ENCODE measurements at places on chromosomes 1 and 21.

DNA sequence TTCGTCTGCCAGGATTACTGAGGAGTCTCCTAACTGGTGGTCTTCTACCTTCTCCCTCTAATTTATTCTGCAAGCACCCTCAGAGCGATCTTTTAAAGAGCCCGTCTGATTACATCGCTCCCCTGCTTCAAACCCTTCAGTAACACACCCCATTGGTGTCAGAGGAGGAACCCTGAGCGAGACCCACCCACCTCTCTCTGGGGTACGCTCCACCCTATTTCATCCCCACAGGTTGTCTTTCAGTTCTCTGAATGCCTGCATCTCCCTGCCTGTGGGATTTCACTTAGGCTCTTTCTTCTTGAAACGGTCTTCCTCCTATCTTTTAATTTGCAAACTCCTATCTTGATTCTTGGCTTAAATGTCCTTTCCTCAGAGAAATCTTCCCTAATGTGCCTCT is 39.4 kb downstream of the C1orf21 start:
- DNase-seq: no peak

DNA sequence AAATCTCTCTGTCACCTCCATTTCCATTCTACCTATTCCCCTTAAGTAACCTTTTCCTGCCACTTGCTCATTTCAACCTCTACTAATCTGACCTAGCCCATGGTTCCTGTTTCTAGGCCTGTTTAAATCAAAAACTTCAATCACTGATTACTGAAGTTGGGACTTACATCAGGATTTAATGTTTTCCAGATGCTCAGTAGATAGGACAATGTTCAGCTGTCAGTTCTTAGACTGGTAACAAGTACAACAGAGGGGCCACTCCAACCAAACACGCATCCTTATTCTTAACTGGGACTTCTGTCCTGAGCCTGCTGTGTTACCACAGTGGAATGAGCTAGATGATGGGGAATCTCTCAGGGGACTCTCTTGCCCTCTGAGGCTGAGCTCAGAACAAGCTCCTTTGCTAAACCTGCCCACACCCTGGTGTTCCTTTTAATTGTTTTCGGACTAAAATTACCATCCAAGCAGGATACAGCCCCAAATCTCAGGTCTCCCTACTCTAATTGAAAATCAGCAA is 974.6 kb downstream of the TTLL7 start:
- DNase-seq: no peak

GRCh38 chr1:61506944-61507500 is 217.9 kb downstream of the TM2D1 start:
- no peak for DNase-seq

GRCh38 chr1:14925336-14926136 is 228.0 kb upstream of the TMEM51 start:
- DNase-seq: no peak

GRCh38 chr1:171794085-171794484 is 12.6 kb downstream of the METTL13 start:
- DNase-seq: peak; percentile 80

- DNase-seq: no peak
Observed at GRCh38 chr1:55474168-55474786, 259.1 kb upstream of the USP24 start.

GRCh38 chr1:180278596-180279395 is 48.7 kb downstream of the LHX4 start:
- no peak for DNase-seq

DNA sequence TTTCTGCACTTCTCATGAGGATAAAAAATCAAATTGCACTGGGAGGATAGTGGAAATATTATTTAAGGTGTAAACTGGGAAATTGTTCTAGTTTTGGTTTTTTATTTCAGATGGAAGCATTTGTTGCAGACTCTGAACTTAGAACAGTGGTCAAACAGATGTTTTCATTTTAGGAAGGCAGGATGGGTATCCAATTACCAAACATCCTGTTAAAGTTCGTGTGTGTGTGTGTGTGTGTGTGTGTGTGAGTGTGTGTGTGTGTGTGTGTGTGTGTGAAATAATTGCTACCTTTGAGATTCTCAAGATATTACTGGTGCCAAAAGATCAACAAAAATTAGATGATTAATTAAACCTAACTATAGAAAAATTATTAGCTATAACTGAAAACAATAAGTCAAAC is 24.3 kb upstream of the DUSP10 start:
- DNase-seq: peak; percentile 45

- DNase-seq: no peak
Observed at GRCh38 chr1:38296047-38296446, 249.5 kb upstream of the POU3F1 start.

DNA sequence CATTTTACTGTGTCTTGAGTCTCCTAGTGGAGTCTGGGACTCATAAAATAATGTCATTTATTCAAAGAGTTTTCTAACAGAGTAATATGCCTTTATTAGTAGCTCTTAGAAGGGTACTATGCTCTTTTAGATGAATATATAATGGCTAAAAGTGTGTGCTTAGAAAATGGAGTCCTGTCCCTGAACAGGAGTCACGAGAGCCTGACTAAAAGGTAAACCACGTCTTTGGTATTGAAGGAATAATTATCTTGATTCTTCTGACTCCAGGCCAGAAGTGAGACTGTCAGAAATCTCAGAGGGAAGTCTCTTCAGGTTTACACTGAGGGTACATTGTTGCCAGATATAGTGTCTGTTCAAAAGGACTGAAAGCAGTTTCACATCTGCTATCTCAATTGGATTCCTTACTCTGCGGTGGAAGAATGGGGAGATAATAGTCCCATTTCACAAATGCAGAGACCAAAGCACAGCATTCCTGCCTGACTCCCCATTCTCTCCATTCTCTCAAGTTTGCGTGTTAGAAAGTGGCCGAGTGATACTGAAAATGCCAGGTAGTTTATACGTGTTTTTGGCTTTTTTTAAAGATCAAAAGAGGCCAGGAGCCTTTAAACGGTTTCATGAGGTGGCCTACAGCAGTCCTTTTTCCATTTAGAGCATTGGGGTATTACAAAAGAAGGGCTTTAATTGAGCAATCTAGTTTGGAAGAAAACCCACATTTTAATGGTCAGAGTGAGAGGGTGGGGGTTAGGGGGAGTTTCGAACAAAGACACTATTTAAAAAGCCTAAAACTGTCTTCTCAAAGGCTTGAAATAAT is 176.6 kb downstream of the VPS13D start:
- no peak for DNase-seq

GRCh38 chr1:168887381-168887780 is 158.4 kb upstream of the DPT start:
- DNase-seq: no peak

DNA sequence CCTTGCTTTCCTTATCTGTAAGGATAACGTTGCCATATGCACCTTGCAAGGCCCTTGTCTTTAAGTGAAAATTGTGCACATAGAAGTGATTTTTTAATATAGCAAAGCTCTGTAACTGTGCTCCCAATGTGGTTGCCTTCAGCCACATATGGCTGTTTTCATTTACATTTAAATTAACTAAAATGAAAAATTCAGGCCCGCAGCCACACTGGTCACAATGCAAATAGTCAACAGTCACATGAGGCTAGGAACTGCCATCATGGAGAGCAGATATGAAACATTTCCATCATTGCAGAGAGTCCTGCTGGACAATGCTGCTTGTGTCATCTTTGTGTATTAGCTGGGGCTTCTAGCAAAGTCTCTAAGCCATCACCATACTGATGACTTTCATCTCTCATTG is 83.4 kb downstream of the PGBD5 start:
- no peak for DNase-seq

DNA sequence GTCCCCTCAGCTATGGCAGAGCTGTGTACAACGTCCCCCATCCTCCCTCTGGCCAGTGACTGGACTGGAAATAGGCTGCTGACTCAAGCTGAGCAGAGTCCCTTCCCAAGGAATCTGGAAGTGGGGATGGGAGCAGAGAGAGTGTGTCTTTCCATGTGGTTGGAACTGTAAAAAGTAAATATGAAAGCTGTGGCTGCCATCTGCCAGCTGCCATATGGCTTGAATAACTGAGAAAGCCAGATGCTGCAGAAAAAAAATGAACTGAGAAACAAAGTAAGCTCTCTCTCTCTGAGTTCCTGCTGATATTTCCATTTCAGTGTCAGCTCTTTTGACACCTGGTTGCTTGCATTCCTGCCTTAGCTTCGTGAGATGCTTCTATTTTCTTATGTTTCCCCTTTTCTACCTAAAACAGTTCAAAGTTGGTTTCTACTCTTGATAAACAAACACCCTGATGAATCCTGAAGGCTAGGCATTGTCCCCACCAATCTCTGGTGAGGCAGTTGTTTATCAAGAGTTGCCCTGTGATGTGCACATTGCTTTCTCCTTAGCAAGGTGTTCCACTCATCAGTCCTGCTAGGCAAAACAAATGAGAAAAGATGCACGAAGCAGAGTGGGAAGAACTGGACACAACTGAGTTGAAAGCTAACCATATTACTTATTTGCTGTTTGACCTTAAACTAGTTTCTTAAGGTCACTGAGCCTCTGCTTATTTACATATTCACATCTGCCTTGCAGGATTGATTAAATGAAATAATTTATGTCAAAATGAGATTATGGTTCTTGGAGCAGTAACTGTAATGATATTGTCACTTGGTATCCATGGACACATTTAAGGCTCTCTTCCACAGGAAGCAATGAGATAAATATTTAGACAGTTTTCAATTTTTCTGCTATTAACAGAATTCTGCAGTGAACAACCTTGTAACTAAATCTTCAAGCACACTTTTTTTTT is 16.6 kb upstream of the DR1 start:
- peak; percentile 29 for DNase-seq

DNA sequence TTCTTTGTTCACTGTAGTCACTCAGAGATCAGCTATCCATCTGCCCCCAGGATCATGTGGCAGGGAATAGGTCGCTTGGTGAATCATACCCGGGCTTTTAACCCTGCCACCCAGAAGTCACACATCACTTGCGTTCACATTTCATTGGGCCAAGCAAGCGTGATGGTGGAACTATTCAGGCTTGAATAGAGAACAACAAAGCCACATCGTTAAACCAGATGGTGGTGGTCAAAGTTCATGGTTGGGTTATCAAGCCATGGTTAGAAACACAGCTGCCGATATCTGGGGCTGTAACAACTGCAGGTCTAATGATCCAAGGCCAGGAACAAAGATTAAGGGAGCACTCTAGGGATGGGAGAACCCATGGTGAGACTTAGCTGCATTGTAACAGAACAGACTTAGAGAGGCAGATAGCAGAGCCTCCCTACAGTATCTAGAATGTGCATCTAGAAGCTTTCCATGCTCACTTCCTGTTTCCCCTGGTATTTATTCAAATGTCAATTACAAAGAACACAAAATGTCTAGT is 40.0 kb upstream of the PTPRC start:
- no peak for DNase-seq

- no peak for DNase-seq
Observed at GRCh38 chr1:52037402-52037814, 3.8 kb upstream of the KTI12 start.

DNA sequence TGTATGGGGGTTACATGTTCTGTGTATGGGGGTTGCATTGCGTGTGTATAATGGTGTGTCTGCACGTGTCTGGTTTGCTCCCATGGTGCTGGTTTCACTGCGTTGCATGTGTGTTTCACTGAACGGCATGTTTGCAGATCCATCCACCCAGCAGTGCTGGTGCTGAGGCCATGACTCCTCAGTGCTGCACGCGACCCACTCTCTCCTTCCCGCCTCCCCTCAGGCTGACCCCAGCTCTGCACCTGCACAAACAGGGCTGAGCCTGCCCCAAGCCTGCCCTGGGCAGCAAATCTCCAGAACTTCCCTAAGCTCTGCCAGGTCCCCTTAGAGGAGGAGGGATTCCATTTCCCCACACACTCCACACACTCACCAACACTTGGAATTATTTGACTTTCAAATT is 18.7 kb downstream of the ACTRT2 start:
- DNase-seq: no peak

DNA sequence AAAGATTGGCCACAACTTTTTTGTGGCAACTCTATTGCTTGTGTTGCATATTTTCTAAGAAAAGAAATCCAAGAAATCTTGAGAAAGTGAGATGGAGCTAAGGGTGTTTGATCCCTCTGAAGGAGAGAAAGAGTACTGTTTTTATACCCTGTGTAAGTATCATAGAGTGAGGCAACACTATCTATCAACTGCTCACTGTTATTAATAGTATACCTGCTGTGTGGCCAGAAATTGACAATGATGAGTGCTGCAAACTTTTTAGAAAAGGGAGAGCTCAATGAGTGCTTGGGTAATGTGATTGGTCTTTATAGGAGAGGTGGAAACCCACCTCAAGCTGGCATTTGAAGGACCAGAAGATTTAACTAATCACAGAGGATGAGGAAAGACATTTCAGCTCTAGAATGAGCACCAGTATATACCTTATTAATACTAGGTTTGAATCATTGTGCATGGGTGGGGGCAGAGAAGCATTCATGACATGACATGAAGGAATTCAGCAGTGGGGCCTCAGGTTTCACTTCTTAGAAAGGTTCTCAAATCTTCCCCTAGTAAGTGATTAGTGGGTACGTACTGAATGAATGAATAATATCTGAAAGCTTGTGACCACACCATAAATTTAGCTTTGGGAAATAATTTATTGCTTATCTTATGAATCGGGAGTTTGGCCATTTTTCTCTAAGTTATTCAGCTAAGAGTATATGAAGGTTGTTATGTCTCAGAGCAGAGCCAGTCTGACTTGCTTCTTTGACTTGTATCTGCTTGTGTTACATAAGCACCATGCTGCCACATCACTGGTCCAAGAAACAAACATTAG is 169.2 kb upstream of the SGIP1 start:
- peak; percentile 89 for DNase-seq

GRCh38 chr1:66214901-66215300 is 319.1 kb upstream of the SGIP1 start:
- no peak for DNase-seq

- no peak for DNase-seq
Observed at GRCh38 chr1:183069562-183070216, 46.5 kb downstream of the LAMC1 start.

DNA sequence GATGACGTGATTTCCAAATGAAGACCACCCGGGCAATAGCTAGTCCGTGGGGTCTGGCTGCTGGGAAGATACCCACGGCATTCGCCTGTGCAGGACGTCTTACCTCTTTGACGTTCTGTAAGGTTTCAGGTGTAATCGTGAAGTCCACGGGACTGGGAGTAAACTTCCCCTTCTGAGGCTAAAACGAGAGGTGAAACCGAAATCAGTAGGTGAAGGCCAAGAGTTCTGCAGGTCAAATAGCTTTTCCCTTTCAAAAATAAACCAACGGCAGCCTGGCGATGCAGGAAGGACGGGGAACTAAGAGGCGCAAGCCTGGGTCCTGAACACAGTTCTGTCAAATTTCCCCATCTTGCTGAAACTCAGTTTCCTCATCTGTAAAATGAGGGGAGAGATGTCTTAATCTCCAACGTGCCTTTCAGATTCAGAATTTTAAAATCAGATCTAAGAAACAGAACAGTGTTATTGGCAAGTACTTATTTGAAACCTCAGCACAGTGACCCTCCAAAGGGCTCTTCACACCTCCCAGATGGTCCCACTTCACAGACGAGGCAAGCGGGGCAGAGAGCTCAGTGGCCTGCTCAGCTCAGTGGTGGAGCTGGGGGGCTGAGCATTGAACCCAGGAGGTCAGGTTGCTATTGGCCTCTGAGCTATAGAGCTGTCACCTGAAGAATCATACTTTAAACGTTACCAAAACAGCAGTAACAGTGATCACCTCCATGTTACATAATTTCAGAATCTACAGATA is 34.7 kb downstream of the VPS26C start:
- no peak for DNase-seq

- DNase-seq: no peak
Observed at GRCh38 chr21:37759777-37760176, 156.5 kb downstream of the KCNJ6 start.

GRCh38 chr1:2784854-2785630 is 16.5 kb downstream of the TTC34 start:
- no peak for DNase-seq

- no peak for DNase-seq
Observed at GRCh38 chr1:38789498-38790169, 69.9 kb downstream of the RRAGC start.

- DNase-seq: no peak
Observed at GRCh38 chr1:206025283-206025820, 1.7 kb upstream of the CTSE start.
